Fibroblast of skin of back (primary cell): ENCODE measurements at places on chromosomes 5 and 9.

DNA sequence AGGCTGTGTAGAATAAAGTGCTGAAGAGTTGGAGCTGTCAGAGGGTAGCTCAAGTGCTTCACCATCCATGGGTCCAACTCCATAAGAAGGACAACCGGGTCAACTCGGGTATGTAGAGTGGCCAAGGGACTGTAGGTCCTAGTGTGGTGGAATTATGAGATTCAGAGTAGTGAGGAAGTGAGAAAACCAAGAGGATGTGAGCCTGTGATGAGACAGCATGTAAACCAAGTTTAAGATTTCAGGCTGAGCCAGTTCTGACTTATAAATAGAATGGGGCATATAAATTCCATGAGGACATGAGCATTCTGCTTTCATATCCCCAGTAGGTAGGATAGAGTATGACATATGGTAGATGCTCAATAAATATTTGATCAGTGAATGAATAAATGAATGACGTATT lies 96.3 kb downstream of the CFAP95 start:
- peak; percentile 48 for DNase-seq

DNA sequence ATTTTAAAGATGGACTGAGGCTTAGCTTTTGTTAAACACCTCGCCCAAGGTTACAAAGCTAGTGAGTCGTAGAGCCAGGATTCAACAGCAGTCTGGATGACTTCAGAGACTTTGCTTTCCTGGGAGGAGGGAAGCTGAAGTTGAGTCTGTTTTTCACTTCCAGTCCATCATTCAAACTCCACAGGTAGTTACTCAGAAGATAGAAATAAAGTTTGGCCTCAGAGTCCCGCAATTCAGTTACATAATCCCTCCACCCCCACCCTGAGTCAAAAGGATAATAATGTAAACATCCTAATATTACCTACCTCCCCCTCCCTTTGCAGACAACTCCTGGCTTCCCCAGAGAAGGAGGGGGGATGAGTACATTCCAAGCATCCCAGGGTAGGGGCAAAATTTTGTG lies 8.1 kb downstream of the HBEGF start:
- no peak for DNase-seq

- DNase-seq = no peak
Measured at GRCh38 chr9:2465921-2466460, 155.6 kb upstream of the VLDLR start.

DNA sequence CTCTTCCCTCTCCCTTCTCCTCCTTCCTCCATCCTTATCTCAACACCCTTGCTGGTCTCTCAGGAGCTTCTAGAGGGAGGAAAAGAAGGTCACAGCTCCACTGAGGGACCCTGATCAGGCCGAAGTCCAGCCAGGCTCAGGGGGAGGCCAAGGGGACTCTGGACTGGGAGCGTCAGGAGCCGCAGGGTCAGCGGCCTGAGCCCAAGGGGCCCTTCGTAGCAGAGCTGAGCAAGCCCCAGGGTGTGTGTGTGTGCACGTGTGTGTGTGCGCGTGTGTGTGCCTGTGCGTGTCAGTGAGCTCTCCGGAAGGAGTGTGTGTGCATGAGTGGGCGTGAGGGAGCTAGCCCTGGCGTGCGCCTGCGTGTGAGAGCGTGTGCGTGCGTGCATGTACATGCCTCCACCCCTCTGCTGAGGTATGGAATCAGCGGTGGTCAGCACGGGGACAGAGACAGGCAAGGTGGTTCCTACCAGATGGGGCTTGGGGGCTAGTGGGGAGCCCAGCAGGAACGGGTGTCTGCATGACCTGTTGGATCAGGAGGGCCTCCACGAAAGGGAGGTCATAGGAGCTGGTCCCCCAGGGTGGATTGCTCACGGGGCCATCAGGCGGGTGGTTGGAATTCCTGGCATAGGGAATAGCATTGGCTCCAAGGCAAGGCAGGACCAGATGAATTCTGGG lies 10.0 kb upstream of the AGPAT2 start:
- no peak for DNase-seq

GRCh38 chr5:91373006-91373405 lies 10.1 kb downstream of the ARRDC3 start:
- no peak for DNase-seq

- no peak for DNase-seq
Measured at GRCh38 chr5:125336401-125336800, 590.0 kb upstream of the ZNF608 start.

- peak; percentile 84 for DNase-seq
Measured at GRCh38 chr9:31608416-31608815, 776.0 kb upstream of the ACO1 start.

- no peak for DNase-seq
Measured at GRCh38 chr5:76406673-76407072, 3.6 kb downstream of the IQGAP2 start.

GRCh38 chr9:130026583-130027340 lies 16.2 kb downstream of the FNBP1 start:
- no peak for DNase-seq

DNA sequence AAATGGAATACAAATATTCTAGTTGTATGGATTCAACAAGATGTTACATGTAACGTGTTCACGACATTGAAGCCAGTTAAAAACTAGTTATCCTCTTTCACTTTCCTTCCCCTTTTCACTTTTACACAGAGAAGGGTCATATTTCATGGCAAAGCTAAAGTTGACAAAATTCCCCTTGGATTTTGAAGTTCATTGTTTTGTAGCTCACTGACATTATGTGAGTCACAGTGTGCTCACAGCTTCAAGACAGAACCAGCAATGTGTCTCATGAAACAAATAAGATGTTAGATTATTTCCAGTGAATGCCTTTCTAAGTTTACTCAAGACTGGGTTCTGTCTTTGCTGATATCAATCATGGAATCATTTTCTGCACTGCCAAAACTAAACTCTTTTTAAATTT lies 535.5 kb upstream of the GRIN3A start:
- peak; percentile 41 for DNase-seq

- DNase-seq = no peak
Measured at GRCh38 chr5:61407706-61408270, 75.7 kb downstream of the ZSWIM6 start.

- no peak for DNase-seq
Measured at GRCh38 chr9:29669613-29670012, 2096.3 kb upstream of the C9orf72 start.

DNA sequence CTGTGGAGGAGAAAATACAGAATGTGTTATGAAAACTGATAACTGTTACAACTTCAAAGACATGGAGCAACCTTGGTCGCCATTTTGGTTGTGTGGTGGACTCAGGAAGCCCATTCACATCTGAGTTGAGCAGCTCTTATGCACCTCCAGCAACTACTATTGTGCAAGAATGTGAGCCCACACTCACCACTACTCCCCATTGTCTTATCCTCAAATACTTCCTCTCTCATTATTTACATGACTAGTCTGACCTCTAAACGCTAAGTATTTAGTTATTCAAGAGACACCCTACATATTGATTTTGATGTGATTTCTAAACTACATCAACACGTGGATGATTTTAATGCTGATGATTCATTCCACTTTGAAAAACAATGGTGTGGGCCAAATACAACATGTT lies 516.6 kb upstream of the CLINT1 start:
- no peak for DNase-seq

GRCh38 chr5:6731465-6732237 lies 18.4 kb downstream of the TENT4A start:
- DNase-seq = no peak

DNA sequence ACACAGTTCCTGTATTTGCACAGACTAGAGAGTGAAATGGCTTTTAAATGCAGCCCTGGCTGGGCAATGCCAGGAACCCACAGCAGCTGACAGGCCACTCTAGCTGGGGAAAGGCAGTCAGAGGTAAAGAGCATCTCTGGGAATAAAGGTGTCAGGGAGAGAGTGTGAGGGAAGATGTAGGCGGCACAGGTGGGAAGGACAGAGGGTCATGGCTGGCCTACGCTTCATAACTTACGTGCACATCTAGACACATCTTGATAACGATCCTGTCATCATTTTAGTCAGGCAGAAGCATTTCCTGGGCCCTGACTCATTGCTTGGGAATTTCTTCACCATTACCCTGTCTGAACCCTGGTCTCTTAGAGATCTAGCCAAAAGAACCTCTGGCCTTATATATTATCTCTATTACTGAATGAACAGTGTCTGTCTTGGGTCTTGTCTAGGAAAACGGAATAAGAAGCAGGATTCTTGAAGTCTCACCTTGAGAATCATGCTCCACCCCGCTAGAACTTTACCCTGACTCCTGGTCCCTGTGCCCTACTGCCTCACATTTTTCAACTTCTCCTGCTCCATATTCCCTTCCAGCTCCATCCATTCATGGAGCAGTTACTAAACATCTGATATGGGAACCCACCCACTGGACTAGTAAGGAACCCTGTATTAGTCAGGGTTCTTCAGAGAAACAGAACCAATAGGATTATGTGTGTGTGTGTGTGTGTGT lies 106.4 kb upstream of the ELL2 start:
- DNase-seq = peak; percentile 96

DNA sequence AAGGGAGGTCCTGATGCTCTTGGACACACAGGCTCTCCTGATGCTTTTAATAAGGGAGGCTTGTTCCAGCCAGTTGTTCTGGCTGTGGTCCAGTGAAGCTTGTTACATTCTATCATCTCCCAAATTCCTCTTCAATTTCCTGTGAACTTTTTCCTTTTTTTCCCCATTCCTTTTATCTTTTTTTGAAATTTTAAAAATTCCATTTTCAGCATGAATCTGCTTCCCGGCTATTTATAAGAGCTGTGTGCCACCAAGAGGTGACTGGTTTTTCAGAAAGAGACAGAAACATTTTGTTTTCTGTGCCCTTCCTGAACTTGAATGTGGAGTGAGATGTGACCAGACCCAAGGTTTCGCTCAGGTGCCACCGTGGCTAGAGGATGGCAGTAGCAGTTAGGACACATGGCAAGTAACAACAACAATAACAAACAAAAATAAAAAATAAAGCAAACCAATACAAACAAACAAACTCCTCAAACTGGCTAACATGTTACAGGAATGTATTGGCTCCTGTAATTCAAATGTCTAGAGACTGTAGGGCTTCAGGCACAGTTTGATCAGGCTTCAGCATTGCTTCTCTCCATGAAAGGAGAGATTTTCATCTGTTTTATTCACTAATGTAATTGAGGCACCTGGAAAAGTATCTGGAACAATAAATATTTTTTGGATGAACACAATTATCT lies 121.1 kb downstream of the BOD1 start:
- DNase-seq = peak; percentile 81

DNA sequence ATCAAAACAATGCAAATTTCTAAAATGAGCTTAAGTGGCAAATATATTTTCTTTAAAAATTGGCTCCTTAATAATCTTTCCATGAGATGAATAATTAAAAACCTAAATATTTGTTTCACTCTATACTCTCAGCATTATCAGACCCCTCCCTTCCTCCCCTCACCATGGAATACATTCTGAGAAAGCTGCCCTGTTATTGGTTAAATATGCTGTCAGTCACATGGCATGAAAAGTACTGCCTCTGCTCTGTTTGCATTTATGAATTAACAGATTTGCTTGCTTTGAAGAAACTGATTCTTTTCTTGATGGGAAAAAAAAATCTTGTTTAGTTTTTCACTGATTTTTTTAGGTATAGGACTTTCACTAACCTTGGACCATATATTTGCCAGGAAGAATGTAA lies 17.0 kb upstream of the RPS23 start:
- peak; percentile 37 for DNase-seq

DNA sequence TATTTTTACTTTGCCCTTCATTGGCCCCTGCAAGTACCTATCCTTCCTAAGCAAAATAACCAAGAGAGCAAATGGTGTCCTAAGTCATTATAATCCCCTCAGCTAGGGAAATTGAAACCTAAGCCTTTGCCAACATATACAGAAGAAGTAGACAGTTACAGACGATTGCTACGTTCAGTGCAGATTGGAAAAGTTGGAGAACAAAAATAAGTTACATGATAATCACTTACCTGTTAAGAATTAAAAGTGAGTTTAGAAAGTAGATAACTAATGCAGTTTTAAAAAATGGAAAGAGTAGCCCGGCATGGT lies 244.8 kb downstream of the MPDZ start:
- no peak for DNase-seq

DNA sequence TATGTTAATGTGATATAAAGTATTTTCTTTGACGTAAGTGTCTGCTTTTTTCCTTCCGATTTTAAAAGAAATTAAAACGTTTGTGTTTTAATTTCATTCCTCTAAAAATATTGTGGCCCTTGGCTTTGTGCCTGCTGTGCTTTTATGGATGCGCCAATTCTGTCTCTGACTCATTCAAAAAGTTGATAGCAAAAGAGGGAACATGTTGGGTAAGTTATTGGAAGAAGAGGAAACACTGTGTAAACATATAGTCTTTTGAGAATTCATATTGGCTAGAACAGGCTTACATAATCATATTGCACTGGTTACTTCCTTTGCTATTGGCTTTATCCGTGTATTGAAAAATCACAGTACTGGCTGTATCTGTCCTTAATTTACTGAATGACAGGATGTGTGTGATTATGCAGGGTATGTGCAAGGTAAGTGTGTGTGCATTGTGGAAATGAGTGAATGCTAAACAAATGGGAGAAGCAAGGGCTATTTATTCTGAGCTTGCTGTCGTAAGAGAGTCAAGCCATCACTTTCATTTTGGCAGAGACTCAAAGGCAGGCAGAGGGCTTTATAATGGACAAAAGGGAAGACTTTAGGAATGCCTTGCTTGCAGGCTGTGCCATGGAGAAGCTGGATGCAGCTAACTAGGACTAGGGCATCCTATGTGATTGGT lies 67.8 kb downstream of the SGCD start:
- DNase-seq = no peak

- no peak for DNase-seq
Measured at GRCh38 chr5:158084292-158084691, 225.3 kb upstream of the CLINT1 start.

DNA sequence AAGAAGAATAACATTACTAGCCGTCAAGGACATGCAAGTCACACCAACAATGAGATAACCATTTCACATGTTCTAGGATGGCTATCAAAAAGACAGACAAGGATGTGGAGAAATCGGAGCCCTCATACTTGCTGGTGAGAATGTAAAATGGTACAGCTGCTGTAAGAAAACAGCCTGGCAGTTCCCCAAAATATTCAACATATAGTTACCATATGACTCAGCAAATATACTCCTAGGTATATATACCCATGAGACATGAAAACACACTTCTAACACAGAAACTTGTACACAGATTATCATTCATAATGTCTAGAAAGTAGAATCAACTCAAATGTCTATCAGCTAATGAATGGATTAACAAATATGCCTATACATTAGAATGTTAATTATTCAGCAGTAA lies 105.4 kb upstream of the PCAT7 start:
- DNase-seq = no peak

DNA sequence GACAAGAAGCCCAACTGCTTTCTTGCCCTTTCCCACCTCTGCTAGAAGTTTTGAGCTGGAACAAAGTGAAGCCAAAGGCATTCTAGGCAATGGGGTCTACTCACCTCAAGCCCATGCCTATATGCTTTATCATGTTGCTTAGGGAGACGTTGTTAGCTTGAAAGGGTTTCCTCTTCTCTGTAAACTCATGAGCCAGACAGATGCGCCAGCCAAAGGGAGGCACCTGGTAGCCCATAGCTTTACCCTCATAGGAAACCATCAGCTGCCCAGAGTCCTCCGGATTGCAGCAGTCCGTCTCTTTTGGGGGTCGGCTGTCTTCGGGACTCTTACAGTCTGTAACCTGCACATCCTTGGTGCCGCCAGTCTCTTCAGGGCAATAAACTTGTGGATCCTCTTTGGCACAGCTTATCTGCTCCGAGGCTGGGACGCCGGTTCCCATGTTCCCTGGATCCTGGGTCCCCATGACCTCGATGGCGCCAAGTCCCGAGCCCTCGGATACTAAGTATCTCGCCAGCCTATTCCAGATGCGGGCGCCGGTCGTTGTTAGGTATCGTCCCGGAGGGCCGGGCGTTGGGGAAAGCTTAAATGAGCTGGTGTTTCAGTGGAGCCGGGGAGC lies 678 bp downstream of the GBA2 start:
- no peak for DNase-seq
